ENCODE measurements at places on chromosomes 3 and 15.

DNA sequence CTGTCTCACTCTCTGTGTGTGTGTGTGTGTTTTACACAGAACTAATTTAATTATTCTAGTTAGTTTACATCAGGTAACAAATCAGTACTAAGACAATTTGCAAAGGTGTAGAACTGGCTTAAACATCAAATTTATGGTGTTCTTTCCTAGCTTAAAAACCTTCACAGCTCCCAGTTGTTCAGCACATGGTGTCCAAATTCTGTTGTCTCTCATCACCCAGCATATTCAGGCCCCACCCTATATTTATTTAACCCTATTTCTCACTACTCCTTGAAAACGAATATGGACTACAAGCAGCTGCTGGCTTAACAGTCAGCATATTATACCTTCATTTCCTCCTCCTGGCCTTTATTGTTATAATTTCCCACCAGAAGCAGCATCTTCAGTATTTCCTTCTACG, 1.2 kb downstream of the IL20RB start:
- DNase-seq = no peak

DNA sequence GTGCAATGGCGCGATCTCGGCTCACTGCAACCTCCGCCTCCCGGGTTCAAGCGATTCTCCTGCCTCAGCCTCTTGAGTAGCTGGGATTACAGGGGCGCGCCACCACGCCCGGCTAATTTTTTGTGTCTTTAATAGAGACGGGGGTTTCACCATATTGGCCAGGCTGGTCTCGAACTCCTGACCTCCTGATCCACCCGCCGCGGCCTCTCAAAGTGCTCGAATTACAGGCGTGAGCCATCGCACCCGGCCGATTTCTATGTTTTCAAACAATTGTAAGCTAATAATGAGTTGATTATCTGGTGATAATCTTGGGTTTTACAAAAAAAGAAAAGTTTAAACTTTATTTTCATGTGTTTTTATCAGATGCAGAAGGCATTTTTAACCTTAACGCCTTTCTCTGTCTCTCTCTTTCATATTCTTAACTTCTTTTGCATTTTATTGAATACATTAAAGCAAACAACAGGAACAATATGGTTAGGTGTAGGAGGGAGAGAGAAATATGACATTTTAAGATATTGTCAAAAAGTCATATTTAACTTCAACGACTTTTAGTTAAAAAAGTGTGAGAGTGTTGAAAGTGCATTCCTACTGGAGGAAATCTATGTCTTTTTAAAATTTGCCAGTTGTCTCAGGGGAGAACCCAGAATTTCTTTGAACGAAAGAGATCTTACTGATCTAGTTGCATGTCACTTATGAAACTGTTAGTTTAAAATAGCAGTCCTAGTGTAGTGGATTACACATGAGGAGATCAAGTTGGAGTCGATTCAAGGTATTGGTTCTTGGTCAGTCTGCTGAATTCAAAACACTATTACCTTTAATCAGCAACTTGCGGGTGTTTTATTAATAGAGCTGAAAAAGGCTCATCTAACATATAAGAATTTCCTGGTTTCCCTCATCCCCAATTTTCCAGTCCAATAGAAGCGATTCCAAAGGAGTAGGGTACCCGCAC, 3.4 kb upstream of the MEIS2 start:
- DNase-seq = no peak

DNA sequence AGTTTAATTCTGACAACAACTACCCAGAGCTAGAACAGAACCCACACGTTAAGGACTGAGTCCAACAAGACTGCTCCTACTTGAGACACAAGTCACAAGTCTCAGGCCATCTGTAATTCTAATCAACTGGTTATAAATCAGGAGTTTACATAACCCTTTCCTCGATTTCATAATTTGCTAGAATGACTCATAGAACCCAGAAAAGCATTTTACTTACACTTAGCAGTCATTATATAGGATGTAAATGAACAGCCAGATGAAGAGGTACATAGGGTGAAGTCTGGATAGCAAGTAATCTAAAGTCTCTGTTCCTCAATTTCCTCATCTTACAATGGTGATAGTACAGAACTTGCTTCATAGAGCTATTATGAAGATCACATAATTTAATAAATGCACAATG, 1018.2 kb downstream of the DIPK2A start:
- no peak for DNase-seq

DNA sequence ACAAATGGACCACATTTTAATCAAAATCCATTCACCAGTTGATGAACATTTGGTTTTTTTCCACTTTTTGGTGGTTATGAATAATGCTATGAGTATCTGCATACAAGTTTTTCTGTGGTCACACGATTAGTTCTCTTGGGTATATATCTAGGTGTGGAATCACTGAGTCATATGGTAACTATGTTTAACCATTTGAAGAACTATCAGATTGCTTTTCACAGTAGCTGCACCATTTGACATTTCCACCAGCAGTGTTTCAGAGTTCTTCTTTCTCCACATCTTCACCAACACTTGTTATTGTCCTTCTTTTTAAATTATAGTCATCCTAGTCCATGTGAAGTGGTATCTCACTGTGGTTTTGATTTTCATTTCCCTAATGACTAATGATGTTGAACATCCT, 33.3 kb upstream of the ATG7 start:
- DNase-seq = no peak

DNA sequence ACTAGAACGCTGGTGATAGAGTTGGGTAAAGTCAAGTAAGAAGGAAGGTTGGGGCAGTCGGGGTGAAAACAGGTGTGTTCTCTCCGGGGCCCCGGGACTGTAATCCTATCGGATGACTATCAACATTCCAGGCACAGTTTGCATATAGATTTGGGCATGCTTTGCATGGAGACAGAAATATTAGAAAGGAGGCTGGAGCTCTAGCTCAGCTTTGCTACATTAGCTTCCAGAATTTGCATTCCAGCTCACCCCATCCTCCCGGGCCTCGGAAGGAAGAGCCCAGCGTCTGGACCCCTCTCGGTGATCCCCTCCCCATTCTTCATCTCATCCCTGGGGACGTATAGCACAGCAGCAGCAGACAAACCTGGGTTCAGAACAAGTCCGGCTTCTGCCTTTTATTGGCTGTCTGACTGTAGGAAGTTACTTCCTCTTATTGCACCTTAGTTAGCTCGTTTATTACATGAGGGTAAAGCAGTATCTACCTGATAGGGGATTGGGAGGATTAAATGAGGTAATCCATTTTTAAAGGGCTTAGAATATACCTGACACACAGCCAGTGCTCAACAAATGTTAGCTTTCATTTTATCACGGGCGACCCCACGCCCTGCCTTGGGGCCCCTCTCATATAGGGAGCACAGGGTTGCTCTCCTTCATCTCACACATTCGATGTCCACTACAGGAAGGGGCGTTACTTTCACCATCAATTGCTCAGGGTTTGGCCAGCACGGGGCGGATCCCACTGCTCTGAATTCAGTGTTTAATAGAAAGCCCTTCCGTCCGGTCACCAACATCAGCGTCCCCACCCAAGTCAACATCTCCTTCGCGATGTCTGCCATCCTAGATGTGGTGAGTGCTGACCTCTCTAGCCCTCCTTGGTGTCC, 3.2 kb downstream of the HTR3E start:
- DNase-seq = no peak

DNA sequence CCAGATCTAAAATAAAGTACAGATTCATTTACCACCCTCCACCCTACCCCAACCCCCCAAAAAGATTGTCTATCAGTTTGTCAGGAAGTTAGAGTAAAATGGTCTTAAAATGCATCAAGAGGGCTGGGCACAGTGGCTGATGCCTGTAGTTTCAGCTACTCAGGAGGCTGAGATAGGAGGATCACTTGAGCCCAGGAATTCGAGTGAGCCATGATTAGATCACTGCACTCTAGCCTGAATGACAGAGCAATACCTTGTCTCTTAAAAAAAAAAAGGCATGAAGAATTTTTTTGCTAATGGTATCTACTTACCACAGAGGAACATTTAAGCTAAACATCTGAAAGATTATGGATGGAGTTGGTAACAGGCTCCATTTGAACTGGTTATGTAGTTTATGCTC, 71.0 kb downstream of the RBM6 start:
- DNase-seq = no peak

- DNase-seq = no peak
Observed at GRCh38 chr15:84609818-84610525, 9.2 kb downstream of the ZSCAN2 start.

GRCh38 chr3:134312072-134312872, 61.6 kb upstream of the RYK start:
- DNase-seq = no peak

GRCh38 chr3:175304404-175304803, 445.3 kb downstream of the NAALADL2 start:
- DNase-seq = no peak

DNA sequence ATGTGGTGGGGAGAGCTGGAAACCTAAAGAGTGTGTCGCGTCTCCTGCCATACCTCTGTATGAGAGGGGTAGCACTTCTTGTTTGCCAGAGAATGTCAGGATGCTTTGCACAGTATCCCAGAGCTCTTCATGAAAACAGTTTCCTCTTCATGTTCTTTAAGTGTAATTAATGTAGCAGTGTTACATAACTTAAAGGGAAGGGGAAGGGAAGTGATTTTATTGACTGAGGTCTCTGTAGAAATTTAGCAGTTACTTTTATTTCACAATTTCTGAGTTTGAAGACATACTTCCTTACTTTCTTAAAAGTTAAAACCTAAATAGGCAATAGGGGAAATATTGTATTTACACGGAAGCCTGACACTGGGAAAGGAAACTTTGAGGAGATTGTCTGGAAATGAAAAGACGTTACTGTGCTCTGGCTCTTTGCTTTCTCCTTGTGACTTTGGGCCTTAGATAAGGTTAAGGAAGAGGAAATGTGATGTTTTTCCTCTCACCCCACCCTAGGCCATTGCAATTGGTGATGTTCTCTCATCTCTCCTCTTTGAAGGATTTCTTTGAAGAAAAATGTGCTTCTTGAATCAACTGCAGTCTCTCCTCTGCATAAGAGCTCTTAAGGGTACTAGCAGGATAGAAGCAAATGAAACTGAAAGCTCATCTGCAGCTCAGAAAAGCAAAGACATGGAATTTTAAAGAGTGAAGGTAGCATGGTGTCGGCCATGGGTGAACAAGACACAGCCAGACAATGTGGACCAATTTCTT, 6.0 kb downstream of the NXPE3 start:
- no peak for DNase-seq

GRCh38 chr3:60703956-60704736, 547.1 kb downstream of the FHIT start:
- DNase-seq = no peak

DNA sequence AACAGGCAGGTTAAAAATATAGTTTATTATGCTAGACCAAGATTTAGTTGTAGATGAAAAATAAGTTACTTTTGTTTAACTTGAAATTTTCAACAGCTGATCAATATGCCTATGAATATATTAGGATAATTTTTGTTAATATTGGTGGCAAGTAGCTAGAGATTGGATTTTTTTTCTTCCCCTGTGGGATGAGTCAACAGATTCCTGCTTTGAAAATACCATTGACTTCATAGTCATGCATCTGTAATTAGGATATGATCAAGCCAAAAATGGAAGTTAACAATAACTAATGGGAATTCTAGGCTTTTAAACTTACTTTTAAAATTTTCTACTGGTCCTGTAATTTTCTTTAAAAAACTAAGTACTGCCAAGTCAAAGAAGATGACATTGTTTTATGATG, 211.7 kb downstream of the ZIC1 start:
- DNase-seq = no peak

GRCh38 chr3:119808843-119809242, 26.9 kb downstream of the NR1I2 start:
- DNase-seq = no peak

DNA sequence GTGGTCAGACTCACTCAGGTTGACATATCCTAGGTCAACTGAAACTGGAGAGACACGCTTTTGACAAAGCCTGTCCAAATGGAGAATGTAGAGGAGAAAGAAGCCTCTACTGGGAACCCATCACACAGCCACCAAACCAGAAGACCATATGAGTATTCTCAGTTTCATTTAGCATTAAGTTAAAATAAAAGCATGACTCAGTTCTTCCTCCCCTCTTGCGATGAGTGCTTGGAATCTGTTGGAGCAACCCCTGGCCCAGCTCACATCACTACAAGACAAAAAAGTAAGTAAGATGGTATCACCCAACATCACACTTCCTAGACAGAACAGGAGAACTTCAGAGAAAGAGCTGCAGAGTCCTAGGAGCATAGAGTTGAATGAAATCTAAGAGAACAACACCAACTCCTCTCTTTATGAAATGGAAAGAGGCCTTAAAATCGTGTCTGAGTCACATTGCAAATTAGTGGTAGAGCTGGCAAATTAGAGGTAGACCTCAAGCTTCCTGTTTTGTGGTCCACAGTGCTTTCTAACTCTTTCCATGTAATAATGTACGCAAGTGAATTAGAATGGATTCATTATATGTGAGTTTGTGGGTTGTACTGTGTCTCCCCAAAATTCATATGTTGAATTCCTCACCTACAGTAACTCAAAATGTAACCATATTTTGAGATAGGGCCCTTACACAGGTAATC, 51.2 kb downstream of the FGF12 start:
- DNase-seq = no peak

GRCh38 chr15:48266024-48266689, 60.1 kb downstream of the SLC12A1 start:
- no peak for DNase-seq
